NCI-H1092 treated with DMSO at 0.1 percent for 48 hours (cell line): ENCODE measurements at places on chromosomes 12 and 14.

GRCh38 chr14:89249065-89249695, 167.9 kb downstream of the FOXN3 start:
- no peak for DNase-seq

DNA sequence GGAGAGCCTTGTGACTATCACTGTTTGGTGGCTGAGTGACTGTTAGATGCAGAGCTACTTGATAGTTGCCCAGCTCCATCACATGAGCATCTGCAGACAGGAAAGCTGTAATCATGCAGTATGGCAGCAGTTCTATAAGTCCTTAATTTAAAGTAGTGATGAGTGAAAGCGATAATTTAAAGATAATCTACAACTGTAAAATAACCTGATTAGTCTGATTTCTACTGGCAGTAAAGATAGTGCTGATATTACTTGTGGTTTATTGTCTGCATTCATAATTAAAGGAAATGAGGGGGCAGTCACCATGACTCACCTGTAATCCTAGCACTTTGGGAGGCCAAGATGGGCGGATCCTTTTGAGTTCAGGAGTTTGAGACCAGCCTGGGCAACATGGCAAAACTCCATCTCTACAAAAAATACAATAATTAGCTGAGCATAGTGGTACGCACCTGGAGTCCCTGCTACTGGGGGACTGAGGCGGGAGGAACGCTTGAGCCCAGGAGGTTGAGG, 41.2 kb upstream of the PLEKHD1 start:
- no peak for DNase-seq

- no peak for DNase-seq
These were observed 204.8 kb downstream of the ITPR2 start for GRCh38 chr12:26628234-26628633.

DNA sequence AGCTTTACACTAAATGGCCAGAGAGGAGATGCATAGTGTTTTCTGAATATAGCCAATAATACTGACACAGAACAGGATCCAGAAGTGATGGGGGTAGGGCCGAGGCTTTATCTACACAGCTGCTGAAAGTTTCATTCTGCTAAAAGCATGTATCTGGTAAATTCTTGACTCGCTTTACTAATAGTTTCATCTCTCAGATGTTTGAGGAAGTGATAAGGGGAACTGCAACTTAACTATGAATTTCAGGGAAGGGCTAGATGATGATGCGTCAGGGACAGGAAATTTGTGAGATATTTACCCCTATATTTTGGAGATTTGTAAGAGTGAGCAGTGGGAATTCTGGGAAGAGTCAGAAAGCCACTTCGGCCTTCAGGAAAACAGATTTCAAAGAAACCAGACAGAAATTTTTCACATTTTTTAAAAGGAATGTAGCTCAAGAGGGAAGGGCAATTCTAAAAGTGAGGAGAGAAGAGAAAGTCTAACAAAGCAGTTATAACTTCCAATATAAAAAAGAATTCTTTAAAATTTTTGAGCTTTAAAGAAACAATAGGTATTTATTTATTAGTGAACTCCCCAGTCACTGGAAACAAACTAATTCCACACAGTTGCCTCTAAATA, 243.1 kb downstream of the BCAT1 start:
- no peak for DNase-seq

- peak; percentile 29 for DNase-seq
These were observed 39.4 kb downstream of the STAB2 start for GRCh38 chr12:103626498-103626897.

DNA sequence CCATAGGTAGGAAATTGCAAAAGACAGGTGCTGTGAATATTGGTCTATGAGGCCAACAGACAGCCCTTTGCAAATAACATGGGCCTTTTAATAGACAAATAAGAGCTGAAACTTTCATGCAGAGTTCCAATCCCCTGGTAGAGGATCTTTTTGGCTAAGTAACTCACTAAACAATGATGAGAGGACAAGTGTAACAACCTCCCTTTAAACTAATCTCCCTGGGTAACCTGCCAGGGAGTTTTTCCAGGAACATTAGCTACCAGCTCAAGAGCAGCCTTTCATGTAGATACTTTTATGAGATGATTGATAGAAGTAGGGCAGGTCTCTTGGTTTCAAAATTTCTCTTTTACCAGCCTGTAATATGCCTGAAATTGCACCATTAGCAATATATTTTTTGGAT, 13.8 kb upstream of the CACNA1C start:
- no peak for DNase-seq
